ENCODE measurements at places on chromosomes 7 and 10. TPM values are rescaled to one million over a fixed set of nuclear protein-coding genes. Genes with fewer than 3 reads are reported as not detected.

DNA sequence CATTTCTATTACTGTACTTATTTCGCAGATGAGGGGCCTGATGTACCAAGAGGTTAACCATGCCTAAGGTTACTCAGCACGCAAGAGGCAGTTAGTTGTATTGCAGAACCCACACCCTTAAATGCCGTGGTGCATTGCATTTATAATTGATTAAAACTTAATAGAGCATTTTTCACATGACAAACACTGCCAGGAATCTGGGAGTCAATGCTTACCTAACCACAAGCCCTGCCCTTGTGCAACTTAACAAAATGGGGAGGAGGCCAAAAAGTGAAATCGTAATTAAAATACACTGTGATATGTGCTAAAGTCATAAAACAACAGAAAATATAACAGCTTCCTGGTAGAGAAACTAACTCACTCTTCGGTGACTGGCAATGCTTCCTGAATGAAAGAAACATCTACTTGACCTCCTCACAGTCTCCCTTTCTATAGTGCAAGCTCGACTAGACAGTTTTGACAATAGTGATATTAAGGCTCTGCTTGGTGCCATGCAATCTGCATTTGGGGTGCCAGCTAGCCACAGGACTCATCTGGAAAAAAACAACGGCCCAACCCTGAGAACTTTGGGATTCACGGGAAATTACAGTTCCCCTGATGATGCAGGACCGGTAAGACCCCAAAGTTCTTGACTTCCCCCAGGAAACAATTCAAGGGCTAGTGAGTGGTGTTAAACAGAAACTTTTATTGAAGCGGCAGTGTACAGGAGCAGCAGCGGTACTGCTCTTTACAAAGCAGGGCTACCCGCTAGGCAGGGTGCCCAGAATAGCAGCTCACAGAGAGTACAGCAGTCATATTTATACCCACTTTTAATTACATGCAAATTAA is 612.4 kb downstream of the TNS3 start:
- DNase-seq: no peak

GRCh38 chr7:117053432-117053831 is 100.1 kb downstream of the ST7 start:
- no peak for DNase-seq

GRCh38 chr7:26054386-26054785 is 97.6 kb upstream of the NFE2L3 start:
- DNase-seq: no peak

DNA sequence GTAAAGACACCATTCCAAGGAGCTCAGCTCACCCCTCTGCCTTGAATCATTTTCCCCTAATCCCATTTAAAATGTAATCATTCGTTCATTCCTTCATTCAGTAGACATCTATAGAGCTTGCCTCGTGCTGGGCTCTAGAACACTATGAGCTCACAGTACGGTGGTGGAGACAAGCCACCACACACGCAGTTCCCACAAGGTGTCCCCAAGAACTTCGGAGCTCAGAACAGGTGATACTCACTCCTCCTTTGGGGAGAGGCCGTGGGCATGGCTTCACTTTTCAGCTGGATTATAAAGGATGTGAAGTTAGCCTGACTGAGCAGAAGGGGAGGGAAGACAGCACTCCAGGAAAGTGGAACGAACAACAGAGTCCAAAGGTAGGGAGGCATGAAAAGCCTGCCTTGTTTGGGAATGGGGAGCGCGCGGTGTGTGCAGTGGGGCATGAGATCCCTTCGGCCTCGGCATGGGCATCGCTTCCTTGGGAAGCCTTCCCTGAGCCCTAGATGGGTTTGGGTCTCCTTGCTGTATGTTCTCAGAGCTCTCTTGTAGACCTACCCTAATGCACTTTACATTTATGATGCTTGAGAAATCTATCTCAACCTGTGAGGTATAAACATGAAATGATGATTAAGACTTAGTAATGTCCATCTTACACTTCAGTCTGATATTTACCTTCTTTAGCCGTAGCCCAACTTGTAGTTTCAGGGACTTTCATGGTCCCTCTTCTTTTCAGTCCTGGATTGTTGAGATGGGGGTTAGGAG is 809 bp upstream of the OGA start:
- no peak for DNase-seq

- DNase-seq: no peak
Measured at GRCh38 chr10:9302140-9302746, 1247.8 kb downstream of the GATA3 start.

The CYP2C19 gene
- total RNA-seq: not detected

The LEP gene
- total RNA-seq: not detected

The TYW1B gene
- 1.8 TPM for total RNA-seq

The FANK1 gene
- 2.6 TPM for total RNA-seq
